ENCODE measurements at places on chromosomes 2 and 18.

DNA sequence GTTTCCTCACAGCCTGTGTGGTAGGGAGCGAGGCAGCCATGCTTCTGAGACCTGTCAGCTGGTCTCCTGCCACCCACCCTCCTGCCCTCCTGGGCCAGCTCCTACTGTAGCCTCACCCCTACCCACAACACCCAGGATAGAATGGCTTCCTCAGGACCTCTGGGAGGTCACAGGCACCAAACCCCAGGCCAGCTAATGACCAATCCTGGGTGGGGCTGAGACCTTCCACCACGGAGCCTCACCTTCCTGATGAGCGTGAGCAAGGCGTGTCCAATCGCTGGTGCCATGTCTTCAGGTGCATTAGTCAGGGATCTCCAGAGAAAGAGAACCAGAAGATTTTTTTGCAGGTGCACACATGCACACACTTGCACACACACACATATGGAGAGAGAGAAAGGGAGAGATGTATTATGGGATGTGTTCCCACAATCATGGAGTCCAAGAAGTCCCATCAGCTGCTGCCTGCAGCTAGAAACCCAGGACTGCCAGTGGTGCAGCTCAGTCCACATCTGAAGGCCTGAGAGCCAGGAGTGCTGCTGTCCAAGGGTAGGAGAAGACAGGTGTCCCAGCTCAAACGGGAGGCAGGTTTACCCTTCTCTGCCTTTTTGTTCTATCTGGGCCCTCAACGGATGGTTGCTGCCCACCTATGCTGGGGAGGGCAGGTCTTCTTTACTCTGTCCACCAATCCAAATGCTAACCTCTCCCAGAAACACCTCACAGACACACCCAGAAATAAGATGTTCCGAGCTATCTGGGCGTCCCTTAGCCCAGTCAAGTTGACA lies 70.4 kb upstream of the HDAC4 start:
- H3K36me3 ChIP-seq: no peaks in the 10 kb centered on the region
- peaks cover 1% of the 10 kb centered on the region for H3K4me1 ChIP-seq
- no peak overlapping the region for H3K27ac ChIP-seq
- no peak for DNase-seq

DNA sequence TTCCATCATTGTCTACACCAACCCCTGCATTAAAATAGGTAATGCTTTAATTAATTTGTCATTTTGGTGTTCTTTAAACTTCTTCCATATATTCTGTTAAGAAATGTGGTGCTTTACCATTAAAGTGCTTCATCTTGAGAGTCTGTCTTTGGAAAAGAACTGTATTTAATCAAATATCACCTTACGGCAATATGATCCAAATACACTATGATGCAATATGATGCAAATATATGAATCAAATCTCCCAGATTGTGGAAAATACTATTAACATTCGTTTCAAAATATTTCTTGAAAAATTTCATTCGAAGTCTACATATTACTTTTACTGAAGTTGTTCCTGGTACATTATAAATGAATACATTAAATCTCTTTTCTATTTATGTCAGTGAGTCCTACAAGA lies 23.0 kb downstream of the VPS4B start:
- H3K27ac ChIP-seq: no peak overlapping the region
- no peaks in the 10 kb centered on the region for H3K27me3 ChIP-seq
- H3K36me3 ChIP-seq: peaks cover 5% of the 10 kb centered on the region
- H3K4me3 ChIP-seq: no peak overlapping the region
- no peak for DNase-seq
- H3K4me1 ChIP-seq: no peaks in the 10 kb centered on the region

GRCh38 chr2:203743441-203743981 lies 37.1 kb downstream of the CD28 start:
- no peaks in the 10 kb centered on the region for H3K36me3 ChIP-seq
- no peak overlapping the region for H3K4me3 ChIP-seq
- DNase-seq: no peak
- H3K27ac ChIP-seq: no peak overlapping the region

DNA sequence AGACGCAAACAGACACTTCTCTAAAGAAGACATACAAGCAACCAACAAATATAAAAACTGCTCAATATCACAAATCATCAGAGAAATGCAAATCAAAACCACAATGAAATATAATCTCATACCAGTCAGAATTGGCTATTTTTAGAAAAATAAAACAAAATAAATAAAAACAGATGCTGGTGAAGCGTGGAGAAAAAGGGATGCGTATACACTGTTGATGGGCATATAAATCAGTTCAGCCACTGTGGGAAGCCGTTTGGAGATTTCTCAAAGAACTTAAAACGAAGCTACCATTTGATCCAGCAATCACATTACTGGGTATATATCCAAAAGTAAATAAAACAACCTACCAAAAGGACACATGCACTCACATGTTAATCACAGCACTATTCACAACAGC lies 206.2 kb downstream of the HNMT start:
- H3K27me3 ChIP-seq: no peaks in the 10 kb centered on the region
- DNase-seq: no peak
- no peak overlapping the region for H3K4me3 ChIP-seq
- no peaks in the 10 kb centered on the region for H3K36me3 ChIP-seq
- H3K4me1 ChIP-seq: no peaks in the 10 kb centered on the region
- no peak overlapping the region for H3K27ac ChIP-seq

DNA sequence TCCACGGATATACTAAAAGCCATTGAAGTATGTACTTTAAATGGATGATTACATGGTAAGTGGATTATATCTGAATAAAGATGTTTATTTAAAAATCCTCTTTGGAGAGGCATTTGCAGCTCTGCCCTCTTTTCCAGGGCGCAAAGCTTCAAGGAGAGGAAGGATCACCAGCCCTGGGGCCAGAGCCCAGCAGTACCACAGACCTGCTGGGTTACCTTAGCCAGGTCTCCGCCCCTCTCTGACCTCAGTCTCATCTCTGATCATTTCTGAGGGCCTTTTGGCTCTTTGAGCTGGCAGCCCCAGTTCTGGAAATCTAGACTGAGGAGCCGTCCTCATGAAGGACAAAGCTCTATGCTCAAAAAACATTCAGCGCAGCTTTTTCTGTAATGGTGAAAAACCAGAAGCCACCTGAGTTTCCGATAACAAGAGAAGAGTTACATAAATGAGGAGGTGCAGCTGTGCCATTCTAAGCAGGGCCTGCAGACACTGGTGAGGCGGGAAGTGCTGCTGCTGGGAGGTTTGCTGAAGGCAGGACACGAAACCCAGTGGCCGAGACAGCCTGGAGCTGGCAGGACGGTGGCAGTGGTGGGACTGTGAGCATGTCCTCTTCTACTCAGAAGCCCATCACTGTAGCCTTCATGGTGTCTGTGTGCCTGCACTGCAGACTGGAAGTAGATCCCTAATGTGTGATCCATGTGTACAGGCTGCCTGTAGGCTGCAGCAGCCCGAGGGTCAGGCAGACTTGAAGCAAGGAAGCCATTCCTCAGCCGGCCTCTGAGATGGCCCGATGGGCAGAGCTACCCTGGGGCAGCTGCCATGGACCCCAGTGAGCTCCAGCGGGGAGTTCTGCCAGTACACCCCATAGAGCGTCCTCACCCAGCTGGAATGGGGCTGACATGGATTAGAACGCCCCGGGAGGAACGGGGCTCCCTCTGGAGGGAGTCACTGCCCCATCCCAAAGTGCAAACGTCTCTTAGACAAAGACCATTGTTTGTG lies 27.7 kb downstream of the ADRA2B start:
- no peak for DNase-seq
- peaks cover 11% of the 10 kb centered on the region for H3K4me1 ChIP-seq
- no peak overlapping the region for H3K4me3 ChIP-seq
